ENCODE measurements at places on chromosomes 2 and 18.

DNA sequence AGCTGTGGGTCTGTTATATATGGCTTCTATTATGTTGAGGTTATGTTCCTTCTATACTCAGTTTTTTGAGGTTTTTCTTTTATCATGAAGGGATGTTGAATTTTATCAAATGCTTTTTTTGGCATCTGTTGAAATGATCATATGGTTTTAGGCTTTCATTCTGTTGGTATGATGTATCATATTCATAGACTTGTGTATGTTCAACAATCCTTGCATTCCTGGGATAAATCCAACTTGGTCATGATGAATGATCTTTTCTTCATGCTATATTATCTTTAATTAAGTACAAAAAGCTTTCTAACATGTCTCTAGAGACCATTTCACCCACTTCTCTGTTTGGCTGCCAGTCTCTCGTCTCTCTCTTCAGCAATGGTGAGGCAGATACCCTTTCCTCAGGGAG is 54.2 kb downstream of the MDH1 start:
- DNase-seq: no peak

DNA sequence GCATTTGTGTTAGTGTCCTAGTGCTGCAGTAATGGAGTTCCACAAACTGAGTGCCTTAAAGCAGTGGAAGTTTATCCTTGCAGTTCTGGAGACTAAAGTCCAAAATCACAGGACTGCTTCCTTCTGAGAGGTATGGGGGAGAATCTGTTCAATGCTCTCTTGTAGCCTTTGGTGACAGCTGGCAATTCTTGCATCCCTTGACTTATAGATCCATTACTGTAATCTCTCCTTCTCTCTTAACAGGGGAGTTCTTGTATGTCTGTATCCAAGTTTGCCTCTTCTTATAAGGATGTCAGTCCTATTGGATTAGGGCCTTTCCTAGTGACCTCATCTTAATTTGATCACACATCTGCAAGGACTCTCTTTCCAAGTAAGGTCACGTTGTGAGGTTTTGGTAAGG is 69.9 kb downstream of the XRCC5 start:
- no peak for DNase-seq

DNA sequence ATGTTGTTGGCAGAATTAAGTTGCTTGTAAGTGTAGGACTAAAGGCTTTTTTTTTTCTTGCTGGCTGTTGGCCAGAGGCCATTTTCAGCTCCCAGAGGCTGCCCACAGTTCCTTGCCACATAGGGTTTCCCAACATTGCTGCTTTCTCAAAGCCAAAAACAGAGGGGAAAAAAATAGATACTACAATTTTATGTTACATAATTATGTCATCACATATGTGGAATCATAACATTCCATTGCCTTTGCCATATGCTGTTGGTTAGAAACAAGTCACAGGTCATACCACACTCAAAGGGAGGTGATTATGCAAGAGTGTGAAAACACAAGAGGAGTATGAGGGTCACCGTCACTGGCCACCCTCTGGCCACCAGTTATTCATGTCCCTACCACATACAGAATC is 154.5 kb downstream of the RTN4 start:
- no peak for DNase-seq

DNA sequence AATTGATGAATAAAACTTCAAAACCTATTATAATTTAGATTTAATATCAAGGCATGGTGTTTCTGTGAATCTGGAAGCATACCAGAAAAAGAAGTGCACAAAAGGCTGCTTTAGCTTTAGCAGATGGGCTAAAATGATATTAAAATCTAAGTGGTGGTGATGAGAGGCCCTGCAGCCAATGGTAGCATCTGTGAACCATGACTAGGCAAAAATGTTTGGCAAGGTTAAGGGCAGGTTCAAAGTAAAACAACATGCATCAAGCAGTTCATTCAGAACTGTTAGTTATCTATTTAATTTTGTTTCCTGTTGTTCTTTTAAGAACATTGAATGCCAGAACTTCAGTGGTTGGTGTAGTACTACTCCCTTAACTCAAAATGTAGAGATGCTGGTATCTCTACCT is 1736.9 kb upstream of the CELF4 start:
- no peak for DNase-seq

- no peak for DNase-seq
These were observed 7.6 kb downstream of the FSIP2 start for GRCh38 chr2:185745864-185746859.

DNA sequence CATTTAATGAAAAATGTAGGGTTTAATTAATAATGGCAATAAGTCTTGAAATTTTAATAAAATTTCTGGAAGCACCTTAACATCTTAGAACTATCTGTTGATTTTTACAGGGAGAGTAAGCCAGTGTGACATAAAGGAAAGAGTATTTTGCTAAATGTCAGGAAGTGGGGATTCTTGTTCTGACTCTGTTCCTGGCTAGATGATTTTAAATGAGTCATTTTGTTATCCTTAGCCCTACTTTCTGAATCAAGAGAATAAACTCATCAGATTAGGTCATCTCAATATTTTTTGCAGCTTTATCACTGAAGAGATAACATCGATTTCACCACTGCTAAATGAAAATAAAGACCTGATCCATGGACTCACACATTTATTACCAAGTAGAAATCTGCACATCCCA is 377.5 kb upstream of the CYRIA start:
- DNase-seq: no peak

GRCh38 chr2:74534411-74534810 is 4.7 kb downstream of the HTRA2 start:
- no peak for DNase-seq

GRCh38 chr2:98242003-98242402 is 104.3 kb upstream of the CNGA3 start:
- no peak for DNase-seq

DNA sequence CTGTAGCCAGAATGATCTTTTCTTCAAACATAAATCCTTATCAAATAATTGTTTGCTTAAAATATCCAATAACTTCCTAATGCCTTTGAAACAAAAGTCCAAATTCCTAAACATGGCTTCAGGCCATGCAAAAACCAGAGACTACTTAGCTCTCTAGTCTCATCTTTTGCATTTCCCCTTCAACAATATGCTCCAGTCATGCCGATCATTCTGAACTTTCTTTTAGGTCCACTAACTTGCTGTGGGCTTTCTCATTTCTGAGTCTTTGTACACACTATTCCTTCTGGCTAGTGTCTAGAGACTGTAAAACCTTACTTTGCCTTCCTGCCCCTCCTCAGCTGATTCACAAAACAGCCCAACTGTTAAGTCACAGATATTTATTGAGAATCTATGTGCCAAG is 51.5 kb downstream of the VIL1 start:
- no peak for DNase-seq

DNA sequence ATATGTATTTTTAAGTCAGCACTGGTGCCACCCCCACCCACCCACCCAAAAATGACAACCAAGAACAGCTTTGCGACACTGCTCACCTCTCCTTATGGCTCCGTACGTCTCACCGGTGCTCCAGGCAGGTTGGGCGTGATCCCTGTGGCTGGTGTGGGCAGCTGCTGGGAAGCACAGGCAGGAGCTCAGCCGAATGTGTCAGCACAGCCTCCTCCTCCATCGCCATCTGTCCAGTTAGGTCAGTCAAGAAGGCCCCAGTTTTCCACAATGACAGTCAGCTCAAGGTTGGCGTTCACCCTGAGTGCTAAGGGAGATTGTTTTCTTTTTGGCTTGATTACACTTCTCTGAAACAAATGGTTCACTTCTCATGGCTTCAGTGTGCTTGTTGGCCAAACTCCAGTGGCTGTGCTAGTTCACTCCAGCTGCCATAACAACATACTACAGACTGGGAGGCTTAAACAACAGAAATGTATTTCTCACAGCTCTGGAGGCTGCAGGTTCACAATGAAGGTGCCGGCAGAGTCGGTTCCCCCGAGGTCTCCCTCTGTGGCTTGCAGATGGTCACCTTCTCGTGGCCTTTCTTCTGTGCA is 30.2 kb downstream of the AMER3 start:
- DNase-seq: no peak

DNA sequence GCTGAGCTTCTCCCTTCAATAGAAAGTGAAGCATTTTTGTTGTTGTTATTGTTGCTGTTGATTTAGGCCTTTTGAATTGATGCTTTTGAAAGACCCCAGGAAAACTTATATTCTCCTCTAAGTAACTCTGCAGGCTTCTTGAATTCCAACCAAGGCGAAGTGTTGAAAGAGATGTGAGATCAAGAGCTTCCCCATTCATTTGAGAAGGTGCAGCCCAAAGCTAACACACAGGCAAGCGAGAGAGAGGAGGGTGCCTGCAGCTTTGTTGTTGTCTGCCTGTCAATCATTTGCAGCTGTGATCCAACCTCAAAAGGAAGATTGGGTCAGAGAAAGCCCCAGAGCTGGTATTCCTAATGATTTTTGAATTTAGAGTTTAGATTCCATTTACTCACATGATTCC is 963.6 kb upstream of the CNTNAP5 start:
- no peak for DNase-seq

DNA sequence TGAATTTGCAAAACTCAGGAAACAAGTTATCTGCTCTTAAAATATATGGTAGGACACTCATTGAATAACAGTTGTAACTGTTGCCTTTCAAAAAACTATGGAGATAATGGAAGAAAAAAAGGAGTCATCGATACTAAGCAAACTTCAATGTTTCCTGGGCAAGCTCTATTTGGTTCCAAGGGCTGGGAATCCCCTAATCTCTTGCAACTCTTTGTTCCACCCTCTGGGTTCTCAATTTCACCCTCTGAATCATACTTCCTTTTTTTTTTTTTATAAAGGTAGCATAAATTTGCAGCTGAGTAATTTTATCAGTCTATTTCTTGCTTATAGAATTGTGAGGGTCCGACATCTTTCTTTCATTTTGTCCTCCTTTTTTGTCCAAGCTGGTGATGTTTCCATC is 36.7 kb downstream of the SLC9A4 start:
- no peak for DNase-seq

GRCh38 chr2:32830196-32830595 is 116.6 kb upstream of the LTBP1 start:
- no peak for DNase-seq

DNA sequence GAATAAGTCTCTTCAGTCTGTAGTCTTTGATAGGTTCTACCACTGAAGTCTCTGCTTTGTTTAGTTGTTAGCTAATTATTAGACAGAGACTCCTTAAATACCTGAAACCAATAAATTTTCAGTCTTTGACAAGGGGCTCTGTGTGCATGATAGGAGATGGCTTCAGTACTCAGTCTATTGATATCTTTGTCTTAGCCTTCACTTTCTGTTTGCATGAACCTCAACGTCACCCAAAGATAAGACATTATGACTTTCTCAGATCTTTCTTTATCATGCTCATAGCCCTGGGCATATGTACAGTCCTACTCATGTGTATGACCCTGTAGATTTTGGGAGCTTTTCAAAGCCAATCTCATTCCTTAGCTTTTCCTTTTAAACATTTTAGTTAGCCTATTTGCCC is 183.5 kb upstream of the GCFC2 start:
- DNase-seq: no peak

- DNase-seq: no peak
These were observed 7.4 kb downstream of the IL36A start for GRCh38 chr2:113012436-113013335.

DNA sequence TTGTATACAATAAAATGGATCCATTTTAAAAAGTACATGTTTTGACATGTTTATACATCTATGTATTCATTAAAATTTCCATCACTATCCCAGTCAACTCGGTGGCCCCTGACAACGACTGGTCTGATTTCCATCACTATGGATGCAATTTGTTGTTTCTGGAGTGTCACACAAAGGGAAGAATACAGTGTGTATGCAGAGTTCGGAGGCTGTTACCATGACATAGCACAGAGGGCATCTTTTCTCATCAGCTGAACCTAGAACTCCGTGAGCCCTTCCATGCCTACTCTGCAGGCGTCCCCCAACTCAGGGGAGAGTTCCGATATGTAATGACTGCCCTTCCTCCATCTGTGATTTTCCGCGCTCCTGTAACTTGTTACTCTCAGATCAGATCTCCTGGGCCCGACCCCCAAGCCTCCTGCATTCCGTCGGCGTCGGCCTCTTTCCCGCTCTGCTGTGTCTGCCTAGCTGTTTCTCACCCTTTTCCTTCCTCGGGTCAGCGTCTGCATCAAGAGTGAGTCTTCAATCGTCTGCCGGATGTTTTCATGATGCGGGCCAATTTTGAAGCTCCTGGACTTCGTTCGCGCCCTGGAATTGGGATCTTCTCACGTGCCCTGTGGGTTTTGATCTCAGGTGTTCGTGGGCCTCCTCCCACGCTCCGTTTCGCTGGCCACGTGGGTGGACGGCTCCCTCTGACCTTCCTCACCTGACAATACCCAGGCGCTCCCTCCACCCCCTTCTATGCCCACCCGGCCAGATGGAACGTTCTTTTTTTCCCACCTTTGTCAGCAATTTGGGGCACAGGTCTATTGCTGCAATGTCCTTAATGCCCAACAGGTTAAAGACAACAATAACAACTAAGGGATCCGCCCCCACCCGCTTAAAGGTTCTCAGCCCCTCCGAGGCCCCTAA is 161.0 kb downstream of the TWIST2 start:
- DNase-seq: no peak

DNA sequence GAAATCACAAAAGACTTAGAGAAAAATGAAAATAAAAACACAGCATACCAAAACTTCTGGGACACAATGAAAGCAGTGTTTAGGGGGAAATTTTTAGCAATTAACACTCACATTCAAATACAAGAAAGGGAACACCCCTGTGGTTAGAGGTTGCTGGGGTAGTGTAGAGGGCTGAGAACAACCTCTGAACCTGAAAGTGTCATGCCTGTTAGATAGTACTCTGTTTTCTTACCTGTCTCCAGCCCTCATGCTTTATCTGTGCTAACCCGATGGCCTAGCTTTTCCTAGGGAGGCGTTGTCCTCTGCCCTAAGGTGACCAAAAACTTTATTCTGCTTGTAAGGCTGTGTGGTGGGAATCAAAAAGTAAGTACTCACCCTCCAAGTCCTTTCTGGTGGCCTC is 122.6 kb upstream of the OTX1 start:
- DNase-seq: no peak

DNA sequence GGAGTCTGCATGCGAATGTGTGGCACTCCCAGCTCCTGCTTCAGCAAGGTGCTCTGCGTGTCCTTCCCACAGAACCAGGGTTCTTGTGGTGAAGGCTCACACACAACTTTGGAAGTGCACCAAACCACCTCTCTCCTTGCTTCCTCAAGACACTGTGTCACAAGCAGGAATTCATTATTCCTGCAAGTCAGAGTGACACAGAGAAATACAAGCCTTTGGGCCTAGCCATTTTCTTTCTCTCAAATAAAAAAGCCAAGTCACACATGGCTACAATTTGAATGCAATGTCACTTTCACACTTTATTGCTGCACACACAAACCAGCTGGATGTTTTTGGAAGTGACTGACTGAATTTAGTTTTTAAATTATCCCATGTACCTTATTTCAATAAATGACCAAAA is 30.1 kb upstream of the THOC1 start:
- DNase-seq: peak; percentile 39

GRCh38 chr2:168402531-168402930 is 53.5 kb upstream of the CERS6 start:
- no peak for DNase-seq

Measured in AG08395 (cell line).